HS-27A (cell line): ENCODE measurements at places on chromosomes 3 and 15.

GRCh38 chr3:29156086-29156715, 124.7 kb upstream of the RBMS3 start:
- no peak for DNase-seq

GRCh38 chr3:133273346-133273745, 126.5 kb upstream of the BFSP2 start:
- DNase-seq: no peak

DNA sequence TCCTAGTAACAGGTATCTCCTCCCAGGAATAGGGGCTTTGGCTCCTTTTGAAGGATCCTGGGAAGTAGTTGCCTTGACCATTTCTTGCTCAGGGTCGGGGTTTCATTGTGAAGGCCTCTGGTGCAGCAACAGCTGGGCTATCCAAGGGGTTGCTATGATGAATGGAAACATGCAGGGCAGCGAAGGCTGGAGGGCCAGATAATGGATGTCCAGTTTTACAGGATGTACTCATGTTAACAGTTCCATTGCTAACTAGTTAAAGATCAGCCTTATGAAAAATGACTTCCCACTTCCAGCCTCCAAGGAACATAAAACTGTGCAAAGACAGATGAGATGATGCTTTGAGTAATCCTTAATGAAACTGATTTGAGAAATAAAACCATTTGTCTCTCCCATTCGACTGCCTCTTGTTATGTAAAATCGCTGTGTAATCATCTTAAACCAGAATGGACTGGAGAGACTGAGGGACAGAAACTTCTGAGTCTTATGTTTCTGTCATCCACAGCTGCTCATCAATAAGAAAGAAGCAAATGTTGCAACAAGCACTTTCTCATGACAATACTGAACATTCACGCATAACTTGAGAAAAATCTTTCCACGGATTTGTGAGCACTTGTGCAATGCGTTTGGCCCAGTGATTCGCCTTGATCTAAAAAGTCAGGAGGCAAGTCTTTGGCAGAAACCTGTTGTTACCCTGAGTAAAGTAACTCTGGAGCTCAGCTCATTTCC, 473.5 kb upstream of the RGMA start:
- DNase-seq: no peak

- DNase-seq: no peak
Measured at GRCh38 chr3:195043607-195044339, 227.2 kb downstream of the XXYLT1 start.

- no peak for DNase-seq
Measured at GRCh38 chr15:75037685-75038084, 14.3 kb downstream of the PPCDC start.

GRCh38 chr15:101177866-101178265, 74.0 kb downstream of the CHSY1 start:
- no peak for DNase-seq

GRCh38 chr3:72163809-72164634, 379.1 kb upstream of the PROK2 start:
- no peak for DNase-seq

DNA sequence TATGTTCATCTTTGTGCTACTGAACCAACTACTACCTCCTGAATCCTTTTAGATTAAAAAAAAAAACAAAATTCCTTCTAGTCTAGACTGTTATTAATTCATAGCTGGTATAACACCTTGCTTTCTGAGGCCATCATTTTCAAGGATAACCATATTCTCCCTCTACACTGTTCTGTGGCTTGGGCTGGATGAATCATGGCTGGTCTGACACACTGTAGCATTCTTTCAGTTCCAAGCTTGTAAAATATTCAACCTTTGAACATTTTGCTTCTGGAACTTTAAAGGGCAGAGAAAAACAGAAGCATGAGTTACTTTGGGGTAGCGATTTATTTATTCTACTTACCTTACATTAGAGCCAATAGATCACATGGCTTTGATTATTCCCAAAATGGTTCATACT, 7.6 kb downstream of the HSPBAP1 start:
- DNase-seq: no peak

DNA sequence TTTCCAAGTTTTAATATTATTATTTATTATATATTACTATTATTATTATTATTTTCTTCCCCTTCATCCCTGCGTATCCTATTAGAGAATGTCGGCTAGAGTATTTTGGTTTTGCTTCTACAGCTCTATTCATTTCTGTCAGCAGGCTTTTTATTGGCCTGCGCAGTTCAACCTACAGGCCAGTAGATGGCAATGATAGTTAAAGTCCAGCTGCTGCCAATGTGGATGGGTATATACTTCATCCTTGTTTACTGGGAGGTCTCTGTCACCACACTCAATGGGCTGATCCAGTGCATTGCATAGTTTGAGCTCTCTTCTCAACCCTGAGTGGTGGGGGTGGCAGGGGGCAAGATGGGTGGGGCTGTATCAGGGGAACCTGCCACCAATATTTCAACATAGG, 799.8 kb downstream of the NSUN3 start:
- DNase-seq: peak; percentile 5

- no peak for DNase-seq
Measured at GRCh38 chr3:10204921-10205320, 40.2 kb downstream of the IRAK2 start.

- no peak for DNase-seq
Measured at GRCh38 chr15:67806536-67806935, 18.8 kb upstream of the SKOR1 start.

- no peak for DNase-seq
Measured at GRCh38 chr3:113541519-113541918, 9.2 kb downstream of the SIDT1 start.

- no peak for DNase-seq
Measured at GRCh38 chr15:78056714-78057269, 20.7 kb downstream of the TBC1D2B start.

- no peak for DNase-seq
Measured at GRCh38 chr3:183349421-183350157, 78.8 kb downstream of the MCF2L2 start.

DNA sequence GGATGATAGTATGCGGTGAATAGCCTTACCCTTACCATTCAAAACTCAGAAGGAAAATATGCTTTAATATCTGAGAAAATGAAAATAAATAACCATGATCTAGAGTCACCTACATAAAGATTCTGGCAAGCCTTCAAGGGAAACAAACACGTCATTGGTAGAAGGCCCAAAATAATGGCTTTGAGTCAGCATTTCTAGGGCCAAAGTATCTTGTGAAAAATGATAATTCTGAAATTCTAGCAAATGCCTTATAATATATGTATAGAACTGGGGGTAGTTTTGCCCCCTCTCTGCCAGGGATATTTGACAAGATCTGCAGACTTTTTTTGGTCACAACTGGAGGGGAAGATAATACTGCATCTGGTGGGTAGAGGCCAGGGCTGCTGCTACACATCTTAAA, 15.4 kb downstream of the PLSCR1 start:
- no peak for DNase-seq

DNA sequence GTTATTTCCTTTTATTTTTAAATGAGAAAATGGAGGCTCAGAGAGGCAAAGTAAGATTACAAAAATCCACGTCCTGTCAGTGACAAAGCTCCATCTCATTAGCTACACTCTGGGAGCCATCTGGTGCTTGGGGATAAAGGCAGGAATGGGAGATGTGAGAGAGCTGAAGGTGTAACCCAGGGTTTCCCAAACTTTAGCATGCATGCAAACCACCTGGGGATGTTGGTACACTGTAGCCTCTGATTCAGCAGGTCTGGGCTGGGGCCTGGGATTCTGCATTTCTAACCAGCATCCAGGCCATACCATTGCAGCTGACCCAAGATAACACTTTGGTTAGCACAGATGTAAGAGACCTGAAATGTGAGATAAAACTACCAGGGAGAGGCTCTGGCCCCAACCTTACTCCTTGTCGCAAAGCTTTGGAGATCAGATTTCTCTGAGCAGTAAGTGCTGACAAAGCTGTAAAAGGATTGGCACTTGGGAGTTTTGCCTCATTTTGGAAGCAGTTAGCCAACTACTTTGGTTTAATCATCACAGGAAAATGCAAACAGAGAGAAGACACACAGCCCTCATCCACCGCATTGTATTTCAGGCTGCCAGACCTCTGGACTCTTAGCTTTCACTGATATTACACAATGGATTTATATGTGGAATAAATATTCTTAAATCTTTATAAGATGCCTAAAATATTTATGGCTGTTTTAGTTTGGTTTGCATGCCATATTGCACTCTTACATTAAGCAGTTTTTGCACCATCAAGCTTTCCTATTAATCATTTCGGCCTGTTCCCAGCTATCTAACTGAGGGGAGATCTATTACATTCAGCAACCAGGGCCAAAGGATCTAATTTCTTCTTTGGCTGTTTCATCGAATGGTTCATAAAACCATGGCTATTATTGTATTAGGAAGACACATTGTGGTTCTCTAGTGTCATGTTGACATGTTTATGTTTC, 263.0 kb downstream of the EBLN2 start:
- DNase-seq: no peak

DNA sequence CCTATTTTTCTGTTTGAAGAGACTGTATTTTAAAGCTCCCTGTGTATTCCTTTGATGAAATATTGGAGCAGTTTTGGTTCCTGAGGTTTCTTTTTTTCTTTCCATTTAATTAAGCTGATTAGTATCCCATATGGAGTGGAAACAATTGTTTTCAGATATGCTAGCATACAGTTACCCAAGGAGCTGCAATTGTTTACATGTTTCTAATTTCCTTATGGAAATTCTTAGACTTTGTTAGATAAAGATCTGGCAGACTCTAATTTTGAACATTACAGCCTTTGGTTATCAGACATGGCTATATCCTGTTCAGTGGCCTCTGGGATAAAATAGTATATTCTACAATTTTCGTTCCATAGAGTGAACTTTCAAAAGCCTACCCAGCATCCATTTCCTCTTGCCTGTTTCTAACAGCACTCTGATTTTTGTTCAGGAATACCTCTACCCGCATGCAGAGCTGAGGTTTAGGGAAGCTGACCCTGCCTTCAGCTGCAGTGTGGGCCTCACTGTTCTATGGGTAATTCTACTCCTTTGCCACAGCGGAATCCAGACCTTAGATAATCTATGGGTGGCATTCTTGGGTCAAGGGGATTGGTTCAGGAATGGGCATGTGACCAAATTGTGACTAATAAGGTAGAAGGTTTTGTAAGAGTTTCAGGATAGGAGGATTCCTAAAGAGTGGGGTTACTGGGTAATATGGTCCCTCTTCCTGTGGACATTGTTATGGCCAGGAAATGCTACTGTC, 161.1 kb upstream of the ANKRD28 start:
- DNase-seq: no peak

DNA sequence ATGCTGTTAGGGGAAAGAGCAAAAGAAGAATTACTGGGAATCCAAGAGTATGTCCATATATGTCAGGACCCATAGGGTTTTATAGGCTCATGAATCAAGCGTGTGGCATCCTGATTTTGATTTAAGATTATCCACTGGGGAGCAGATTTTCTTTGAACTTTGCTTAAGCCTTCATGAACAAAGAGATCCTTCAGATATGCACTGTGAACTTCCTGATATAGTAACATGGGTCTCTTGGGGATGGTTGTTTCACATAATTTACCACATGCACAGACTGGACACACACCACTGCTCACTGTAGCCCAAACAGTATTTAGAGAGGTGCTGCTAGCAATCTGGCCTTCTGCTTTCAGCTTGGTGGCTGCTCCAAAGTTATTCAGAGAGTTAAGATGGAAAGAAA, 200.9 kb upstream of the ZPLD1 start:
- no peak for DNase-seq

GRCh38 chr3:135451037-135451785, 514.3 kb upstream of the PPP2R3A start:
- DNase-seq: no peak

GRCh38 chr3:95351158-95351557, 1288.3 kb downstream of the NSUN3 start:
- no peak for DNase-seq

- DNase-seq: no peak
Measured at GRCh38 chr3:143119974-143120715, 574 bp downstream of the CHST2 start.

DNA sequence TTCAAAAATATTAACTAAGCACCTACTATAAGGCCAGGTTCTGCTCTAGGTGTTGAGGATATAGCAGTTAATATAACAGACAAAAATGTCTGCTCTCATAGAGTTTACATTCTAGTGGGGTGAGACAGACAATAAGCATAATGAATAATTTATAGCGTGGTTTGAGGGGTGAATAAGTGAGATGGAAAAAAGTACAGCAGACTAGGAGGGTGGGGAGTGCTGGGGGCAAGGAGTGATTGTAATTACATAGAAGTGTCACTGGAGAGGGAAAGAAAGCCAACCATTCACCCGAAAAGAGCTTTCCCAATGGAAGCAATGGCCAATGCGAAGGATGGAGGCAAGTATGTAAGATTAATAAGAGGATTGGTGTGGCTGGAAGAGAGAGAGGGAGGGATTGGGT, 552.9 kb upstream of the KCNMB2 start:
- no peak for DNase-seq

DNA sequence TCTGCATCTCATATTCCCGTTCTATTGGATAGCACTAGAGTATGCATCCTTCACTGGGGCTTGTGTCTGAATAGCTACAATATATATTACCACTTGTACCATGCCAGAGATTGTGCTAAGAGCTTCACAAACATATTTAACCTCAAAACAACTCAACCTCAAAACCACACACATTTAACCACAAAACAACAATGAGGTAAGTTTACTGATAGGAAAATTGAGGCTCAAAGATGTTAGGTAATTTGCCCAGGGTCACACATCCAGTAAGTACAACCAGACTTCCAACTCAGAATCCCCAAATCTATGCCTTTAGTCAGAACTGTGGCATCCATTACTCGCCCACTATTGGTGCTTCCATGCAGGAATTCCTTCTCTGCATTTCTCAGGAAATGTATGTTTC, 220.0 kb downstream of the FAM43A start:
- no peak for DNase-seq

- DNase-seq: no peak
Measured at GRCh38 chr3:129622226-129622874, 15.9 kb upstream of the PLXND1 start.

GRCh38 chr3:12797892-12798558, 1.5 kb downstream of the CAND2 start:
- DNase-seq: no peak

GRCh38 chr15:90671216-90671615, 45.9 kb upstream of the BLM start:
- DNase-seq: no peak

DNA sequence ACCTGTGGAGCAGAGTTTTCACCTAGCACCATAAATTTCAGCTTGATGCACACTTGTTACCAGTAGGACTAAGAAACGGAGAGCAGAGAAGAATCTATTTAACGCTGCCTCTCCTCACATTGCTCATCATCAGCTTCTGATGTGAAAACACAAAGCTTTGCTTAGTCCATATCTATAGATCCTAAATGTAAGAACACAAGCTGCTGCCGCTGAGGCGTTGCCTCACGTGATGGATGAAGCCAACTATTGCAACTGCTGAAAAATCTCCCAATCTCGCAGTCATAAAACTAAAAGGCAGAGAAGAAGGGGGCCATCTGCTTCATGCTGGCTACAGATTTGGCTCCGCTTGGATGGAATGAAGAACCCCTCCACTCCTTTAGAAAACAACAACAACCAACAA, 42.7 kb downstream of the CADPS start:
- DNase-seq: no peak

GRCh38 chr3:13824521-13825310, 55.2 kb downstream of the WNT7A start:
- DNase-seq: no peak
